ENCODE measurements at places on chromosomes 4 and X.

GRCh38 chr4:6644792-6645530 is 4.5 kb downstream of the MRFAP1 start:
- no peak for DNase-seq

GRCh38 chrX:43224496-43224895 is 431.6 kb upstream of the MAOA start:
- no peak for DNase-seq

DNA sequence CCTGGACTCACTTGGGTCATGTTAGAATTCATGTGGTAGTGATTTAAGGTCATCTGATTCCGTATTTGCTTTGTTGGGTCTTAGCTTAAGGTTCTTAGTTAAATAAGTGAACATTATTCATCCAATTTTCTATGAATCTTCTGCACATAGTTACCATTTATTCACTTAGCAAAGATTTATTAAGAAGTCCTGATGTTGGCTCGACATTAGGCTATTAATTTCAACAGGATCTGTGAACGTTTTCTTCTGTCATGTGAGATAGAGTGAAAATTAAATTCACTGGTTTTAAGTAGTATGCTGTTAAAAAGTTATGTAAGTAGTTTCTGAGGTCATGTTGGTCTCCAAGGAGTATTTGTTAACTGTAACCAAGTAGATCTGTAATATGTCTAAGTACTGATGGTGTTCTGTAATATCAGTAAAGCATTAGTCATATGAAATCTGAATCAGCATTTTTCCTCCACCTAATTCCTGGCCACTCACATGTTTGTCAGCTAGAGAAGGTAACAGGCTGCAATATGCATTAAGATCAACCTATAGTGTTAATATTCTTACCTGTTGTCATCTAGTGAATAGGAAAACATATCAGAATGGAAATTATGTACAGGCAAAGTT is 155.6 kb downstream of the PCDH7 start:
- no peak for DNase-seq

- DNase-seq, result no peak
These were observed 11.8 kb upstream of the KIAA0232 start for GRCh38 chr4:6770581-6771228.

GRCh38 chrX:107470198-107470597 is 20.7 kb downstream of the FRMPD3 start:
- DNase-seq, result no peak

DNA sequence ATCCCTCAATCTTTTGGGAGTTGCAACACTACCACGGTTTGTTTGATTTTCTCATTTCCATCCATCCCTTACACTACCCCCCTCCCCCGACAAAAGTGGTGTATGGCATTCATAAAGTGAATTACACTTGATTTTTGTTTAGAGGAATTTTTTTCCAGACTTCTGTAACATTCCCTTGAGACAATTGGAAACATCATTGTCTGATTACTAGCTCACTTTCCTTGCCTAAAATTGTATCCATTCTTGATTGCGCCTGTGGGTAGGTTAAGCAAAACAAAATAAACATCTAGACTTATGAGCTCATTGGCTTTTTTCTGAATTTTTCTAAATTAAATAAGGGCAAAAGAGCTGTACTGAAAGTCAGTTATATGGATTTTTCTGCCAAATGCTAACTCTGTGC is 3.5 kb downstream of the GPC3 start:
- DNase-seq, result no peak

GRCh38 chrX:110966839-110967238 is 129.2 kb upstream of the PAK3 start:
- DNase-seq, result no peak

- no peak for DNase-seq
These were observed 14.3 kb downstream of the HNRNPDL start for GRCh38 chr4:82415922-82416365.

GRCh38 chr4:150418757-150419410 is 163.1 kb upstream of the MAB21L2 start:
- no peak for DNase-seq

DNA sequence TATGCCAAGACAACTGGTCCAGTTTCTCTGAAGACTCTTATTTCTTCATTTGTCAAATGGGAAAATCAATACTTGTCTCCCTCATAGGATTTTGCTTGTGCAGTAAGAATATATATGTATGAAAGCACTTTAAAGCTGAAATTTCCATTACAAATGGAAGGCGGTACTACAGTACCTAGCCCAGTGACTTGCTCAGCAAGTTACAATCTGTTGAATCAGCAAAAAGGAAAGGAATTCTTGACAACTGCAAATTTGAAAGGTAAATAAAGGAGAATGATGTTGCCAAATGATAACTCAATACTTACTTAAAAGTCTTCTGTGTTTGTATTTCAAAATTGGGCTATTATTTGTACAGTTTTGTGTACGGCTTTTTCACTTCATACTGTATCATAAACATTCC is 71.1 kb downstream of the PKD2 start:
- DNase-seq, result no peak

- no peak for DNase-seq
These were observed 28.3 kb upstream of the ALG13 start for GRCh38 chrX:111652719-111653118.

- DNase-seq, result no peak
These were observed 50.6 kb downstream of the PTCHD1 start for GRCh38 chrX:23385242-23385641.

DNA sequence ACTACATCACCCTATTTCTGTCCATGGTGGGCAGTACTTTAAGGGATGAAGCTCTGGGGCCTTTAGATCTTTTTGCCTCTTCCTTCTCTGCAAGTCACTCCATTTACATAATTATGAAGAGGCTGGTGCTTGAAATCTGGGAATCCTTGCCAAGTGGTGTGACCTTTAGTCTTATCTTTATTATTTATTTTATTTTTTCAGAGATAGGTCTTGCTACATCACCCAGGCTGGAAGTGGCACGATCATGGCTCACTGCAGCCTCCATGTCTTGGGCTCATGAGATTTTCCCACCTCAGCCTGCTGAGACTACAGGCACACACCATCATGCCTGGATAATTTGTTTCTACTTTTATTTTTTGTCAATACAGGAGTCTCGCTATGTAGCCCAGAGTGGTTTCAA is 34.4 kb upstream of the HAND2 start:
- no peak for DNase-seq

DNA sequence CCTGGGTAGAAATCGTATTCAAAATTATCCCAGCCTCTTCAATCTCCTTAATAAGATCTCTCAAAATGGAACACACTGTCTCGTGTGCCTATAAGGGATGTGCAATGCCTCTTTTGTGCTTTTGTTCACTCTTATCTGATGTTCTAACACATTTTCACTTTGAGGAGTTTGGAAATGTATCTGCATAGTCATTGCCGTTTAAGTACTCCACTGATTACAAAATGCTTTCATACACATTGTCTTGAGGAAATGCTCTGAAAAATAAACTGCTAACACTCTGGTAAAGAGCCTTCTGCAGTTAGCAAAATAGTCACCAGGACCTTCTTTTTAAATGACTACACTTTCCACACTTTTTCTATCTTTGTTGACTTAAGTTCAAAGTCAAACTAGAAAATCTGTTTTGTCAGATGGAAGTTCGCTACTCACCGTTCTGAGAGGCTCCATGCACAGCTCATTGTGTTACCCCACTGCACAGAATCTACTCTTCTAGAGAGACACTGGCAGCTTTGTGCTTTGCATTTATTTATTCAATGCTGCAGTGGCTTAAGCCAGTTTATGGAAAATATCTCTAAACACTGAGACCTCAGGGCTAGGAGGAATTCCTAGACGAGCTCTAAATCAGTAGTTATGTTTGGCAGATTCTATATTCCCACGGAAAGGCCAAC is 159.0 kb downstream of the CHIC2 start:
- no peak for DNase-seq

DNA sequence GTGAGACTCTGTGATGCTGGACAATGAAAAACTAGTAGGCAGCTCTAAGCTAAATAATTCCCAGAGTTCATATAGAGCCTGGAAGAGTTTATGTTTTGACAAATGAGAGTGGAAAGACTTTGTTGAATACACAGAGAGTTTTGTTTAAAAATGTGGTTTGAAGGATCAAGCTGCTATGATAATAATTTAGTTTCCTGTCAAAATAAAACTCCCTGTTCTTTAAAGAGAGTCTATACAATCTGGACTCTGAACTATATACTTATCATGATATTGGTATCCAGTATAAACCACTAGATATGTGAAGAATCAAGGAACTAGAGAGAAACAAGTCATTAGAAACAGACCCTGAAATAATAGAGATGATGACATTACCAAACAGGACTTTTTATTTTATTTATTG is 158.6 kb downstream of the C4orf33 start:
- DNase-seq, result no peak

DNA sequence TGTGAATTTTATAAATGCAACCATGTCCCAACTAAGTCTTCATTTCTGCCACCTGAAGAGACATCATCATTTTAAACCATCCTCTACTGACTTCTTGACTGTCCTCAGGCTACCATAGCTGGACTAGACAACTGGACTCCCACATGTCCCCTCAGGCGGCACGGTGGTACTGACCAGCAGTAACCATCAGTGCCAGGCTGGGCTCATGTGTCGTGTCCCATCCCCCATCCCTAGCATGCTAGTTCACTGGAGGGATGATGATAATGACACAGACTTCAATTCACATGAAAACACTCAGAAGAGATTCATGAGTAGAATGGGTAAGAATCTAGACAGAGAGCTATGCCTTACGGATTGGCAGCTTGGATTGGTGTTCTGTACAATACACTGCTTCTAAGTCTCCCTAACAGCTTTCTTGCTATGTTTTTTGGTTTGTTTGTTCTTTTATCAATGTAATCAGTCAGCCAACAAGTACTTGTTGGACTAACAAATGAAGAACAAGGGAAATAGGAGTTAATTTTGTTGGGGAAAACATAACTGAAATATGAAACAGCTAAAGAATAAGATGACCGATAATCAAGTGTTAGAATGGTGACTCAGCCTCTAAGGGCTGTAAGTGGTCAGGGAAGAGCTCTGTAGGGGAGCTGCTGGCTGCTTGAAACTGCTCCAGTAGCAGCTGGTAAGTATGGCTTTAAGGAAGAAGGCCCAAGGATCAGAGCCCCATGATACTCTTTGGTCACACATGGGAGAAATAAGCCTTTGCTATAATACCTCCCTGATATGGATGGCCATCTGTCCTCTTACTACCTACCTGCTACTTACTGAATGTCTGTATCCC is 10.3 kb downstream of the ZDHHC9 start:
- no peak for DNase-seq

- no peak for DNase-seq
These were observed 287.2 kb downstream of the OPHN1 start for GRCh38 chrX:68146054-68146453.

DNA sequence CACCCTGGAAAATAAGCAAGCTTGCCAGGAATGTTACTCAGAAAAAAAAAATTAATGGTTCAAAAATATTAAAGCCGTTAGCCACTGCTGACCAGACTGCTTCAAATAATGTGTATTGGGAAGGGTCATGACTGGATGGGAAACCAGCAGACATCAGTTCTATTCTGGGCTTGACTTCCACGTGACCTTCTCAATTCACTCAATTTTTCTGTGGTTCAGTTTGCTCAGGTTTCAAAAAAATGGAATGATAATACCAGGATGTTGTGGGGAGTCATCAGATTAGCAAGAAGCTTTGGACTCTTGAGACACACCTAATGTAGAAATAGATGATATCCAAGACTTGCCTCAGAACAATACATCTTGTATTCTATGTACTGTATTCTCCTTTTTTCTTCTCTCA is 541.9 kb upstream of the BOD1L1 start:
- DNase-seq, result no peak

- no peak for DNase-seq
These were observed 83.0 kb upstream of the BEND4 start for GRCh38 chr4:42235304-42236021.

GRCh38 chrX:133849676-133850075 is 135.7 kb downstream of the GPC3 start:
- DNase-seq, result no peak

- no peak for DNase-seq
These were observed at the start of gene NDP for GRCh38 chrX:43973249-43974099. Gene NDP, minus strand, starts transcription at chrX:43973390. Its CDS starts 14,745 bp downstream, at chrX:43958645.

DNA sequence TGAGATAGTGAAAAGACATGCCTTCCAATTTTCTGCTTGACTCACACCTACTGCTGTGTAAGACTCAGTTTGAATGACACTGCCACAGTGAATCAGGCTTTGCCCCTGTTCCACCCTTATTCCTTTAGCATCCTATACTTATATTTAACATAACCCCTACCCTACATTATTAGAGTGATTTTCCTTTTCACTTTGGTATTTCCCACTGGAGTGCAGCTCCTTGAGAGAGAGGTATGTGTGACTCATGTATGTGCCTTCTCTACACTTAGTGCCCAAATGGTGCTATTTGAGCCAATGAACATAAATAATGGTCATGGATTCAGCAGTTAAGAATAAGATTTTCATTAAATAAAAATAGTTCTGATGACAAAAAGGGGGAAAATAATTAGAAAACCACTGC is 69.5 kb downstream of the RRAGB start:
- DNase-seq, result no peak

- DNase-seq, result no peak
These were observed 175.9 kb downstream of the DCLK2 start for GRCh38 chr4:150253965-150254630.

GRCh38 chrX:16639966-16640365 is 10.0 kb upstream of the S100G start:
- no peak for DNase-seq

DNA sequence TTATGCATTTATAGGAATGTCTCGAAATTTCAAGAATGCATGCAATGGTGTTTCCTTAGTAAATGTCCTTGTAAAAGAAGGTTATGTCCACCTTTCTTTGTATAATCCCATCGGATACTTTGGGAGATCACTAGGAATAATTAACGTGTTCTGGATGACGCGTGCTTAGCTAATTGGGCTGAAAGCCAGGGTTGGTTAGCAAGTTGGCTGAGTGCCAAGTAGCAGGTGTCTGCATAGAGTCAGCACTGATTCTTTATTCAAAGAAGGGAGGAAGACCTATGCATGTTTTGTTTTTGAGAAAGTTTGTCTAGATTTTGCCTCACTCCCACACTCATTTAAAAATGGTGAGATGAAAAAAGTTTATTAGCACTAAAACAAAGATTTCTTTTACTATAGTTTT is 144.6 kb downstream of the SOX3 start:
- no peak for DNase-seq

GRCh38 chr4:125693228-125693627 is 378.5 kb downstream of the FAT4 start:
- no peak for DNase-seq

- DNase-seq, result no peak
These were observed 41.1 kb upstream of the PDK3 start for GRCh38 chrX:24423960-24424359.

DNA sequence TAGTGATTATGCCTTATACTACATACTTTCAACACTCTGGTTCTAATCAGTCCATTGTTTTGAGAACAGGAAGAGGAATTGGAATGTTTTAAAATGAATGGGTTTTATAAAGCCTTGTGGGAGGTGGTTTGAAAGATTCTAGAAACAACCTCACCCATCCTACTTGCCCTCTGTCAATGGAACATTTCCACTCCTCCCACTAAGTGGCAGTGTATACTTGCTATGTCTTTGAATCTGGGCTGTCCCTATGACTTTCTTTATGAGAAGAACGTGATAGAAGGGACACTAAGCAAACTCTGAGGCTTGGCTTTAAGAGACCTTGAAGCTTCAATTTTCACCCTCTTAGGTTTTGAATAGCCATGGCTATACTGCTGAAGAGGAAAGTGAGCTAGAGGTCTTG is 611.2 kb downstream of the PPP4R3C start:
- DNase-seq, result no peak
